ENCODE measurements at places on chromosomes 7 and 10. TPM values are rescaled to one million over a fixed set of nuclear protein-coding genes. Genes with fewer than 3 reads are reported as not detected.

ZNF503 gene
- 0.38 TPM for total RNA-seq

MNX1 gene
- total RNA-seq, result 0.09 TPM

FXYD4 gene
- 0.14 TPM for total RNA-seq

FFAR4 gene
- 0.14 TPM for total RNA-seq

ZNF488 gene
- 0.24 TPM for total RNA-seq

LAMB1 gene
- 33.4 TPM for total RNA-seq

SLC13A1 gene
- under 0.01 TPM for total RNA-seq

LDB3 gene
- total RNA-seq, result 0.38 TPM

LMOD2 gene
- total RNA-seq, result 0.05 TPM

MMD2 gene
- total RNA-seq, result not detected

SHH gene
- total RNA-seq, result 0.05 TPM

ARHGAP12 gene
- 20.7 TPM for total RNA-seq

PNLIPRP2 gene
- not detected for total RNA-seq

FAM180A gene
- total RNA-seq, result 0.05 TPM

TLX1 gene
- total RNA-seq, result 0.05 TPM

C10orf90 gene
- total RNA-seq, result 0.38 TPM

PLPP4 gene
- 0.14 TPM for total RNA-seq

FOXI2 gene
- 0.05 TPM for total RNA-seq

INHBA gene
- total RNA-seq, result 0.14 TPM

CLDN3 gene
- total RNA-seq, result 6.0 TPM

TMEM225B gene
- total RNA-seq, result 1.5 TPM

POR gene
- total RNA-seq, result 44.6 TPM

MBL2 gene
- 0.05 TPM for total RNA-seq

BMI1 gene
- 26.2 TPM for total RNA-seq

IL15RA gene
- 5.5 TPM for total RNA-seq

CNPY1 gene
- total RNA-seq, result not detected

SH2B2 gene
- 0.76 TPM for total RNA-seq

SLC18A3 gene
- not detected for total RNA-seq

CSTF2T gene
- 24.2 TPM for total RNA-seq
